Fibroblast of skin of scalp (primary cell): ENCODE measurements at places on chromosomes 12 and 14.
A peak's percentile ranks its signal among the peaks of the same experiment; 100 is the strongest.

- DNase-seq, result no peak
Measured at GRCh38 chr14:67728258-67728657, 26.6 kb downstream of the RDH12 start.

DNA sequence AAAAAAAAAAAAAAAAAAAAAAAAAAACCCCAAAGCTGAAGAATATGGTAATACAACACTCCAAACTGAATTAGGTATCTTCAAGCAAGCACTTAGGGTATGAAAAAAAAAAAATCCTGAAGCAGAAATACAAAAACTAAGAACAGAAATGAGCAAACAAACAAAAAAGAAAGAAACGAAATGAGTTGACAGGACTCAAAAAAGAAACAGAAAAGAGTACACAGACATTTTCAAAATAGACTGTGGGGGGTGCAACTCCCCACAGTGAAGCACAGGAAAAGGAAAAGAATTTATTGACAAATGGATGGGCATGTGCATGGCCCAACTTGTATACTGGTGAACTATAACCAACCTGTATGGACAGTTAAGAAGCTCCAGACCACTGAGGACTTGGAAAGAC is 24.6 kb downstream of the RPS6KA5 start:
- no peak for DNase-seq

GRCh38 chr12:127984386-127985055 is 282.4 kb upstream of the TMEM132C start:
- peak; percentile 84 for DNase-seq

DNA sequence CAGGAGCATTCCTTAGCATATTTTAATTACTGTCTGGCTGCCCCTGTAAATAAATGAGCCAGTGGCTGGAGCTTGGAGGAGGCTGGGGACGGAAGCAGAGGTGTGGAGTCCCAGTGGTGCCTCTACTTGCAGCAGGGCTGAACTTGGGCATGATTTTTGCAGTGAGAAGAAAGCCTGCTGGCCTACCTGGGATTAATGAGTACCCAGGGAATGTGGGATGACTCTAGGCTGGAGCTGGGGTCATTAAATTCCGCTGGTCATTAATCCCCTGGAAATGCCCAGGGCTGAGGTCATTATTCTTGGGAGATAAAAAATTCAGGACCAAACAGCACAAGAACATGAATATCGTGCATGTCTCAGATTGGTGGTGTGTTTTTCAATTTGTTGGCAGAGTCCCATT is 753.3 kb downstream of the VRK1 start:
- no peak for DNase-seq

DNA sequence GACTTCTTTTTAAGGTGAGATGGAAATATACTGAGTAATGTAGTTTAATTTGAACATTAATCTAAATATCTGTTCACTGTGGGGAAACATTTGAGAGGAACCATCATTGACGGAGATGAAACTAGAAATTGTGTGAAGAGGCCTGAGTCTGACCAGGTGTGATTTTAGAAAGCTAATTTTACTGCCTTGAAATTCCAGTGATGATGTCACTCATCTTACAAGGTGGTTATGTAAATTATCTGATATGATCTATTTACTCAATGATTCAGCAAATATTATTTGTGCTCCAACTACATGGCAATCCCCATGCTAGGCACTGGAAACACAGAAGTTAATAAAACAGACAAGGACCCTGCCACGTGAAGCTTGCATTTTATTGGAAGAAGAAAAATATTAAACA is 435.7 kb upstream of the DCN start:
- DNase-seq, result no peak

DNA sequence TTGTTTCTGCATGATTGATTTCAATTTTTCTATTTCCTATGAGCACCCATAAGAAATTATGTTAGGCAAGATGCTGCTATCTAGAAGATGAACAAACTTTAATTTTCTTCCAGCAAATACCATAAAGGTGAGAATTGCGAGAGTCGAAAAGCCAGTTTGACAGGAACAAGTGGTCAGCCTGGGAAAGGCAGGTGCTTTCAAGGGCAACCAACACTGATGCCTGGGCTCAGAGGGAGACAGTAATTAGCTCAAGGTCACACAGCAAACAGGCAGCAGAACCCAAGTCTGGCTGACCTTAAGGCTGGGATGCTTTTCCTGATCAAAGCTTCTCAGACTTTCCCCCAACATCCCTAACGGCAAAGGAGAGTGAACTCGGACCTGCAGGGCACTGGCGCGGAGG is 6.8 kb upstream of the OTUB2 start:
- DNase-seq, result no peak

DNA sequence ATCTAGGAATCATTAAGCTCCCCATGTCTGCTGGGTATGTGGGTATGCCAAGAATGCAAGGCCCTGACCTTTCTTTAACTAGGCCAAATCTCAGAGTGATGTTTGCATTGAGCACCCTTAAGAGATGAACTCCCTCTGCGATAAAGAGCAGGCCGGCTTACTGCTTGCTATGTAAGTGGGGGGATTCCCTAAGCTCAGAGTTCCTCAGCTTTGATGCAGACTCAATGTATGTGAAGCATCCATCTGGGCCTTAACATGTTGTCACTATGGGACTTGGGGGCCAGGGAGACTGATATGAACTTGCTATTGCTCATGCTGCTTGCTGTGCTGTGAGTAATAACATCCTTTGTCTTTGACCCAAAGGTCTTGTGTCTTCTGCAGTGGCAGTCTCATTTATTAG is 149.7 kb downstream of the C12orf75 start:
- peak; percentile 65 for DNase-seq

DNA sequence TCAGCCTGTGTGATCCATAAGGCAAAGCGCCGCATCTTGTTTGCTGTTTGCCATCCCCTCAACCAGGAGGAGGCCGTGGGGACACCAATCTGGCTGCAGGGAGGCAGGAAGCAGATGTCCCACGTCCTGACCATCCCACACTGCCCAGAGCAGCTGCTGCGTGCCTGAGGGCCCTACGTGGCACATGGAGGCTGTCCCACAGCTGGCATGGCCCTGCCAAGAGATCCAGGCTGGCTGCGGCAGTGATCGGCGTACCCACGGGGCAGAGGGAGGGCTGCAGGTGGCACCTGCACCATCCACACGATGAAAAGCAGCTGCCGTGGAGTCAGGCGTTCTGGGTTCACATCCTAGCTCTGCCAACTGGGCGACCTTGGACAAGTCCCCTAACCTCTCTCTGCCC is 42.0 kb downstream of the NCOR2 start:
- DNase-seq, result no peak

GRCh38 chr12:89176676-89177075 is 175.6 kb downstream of the DUSP6 start:
- no peak for DNase-seq

DNA sequence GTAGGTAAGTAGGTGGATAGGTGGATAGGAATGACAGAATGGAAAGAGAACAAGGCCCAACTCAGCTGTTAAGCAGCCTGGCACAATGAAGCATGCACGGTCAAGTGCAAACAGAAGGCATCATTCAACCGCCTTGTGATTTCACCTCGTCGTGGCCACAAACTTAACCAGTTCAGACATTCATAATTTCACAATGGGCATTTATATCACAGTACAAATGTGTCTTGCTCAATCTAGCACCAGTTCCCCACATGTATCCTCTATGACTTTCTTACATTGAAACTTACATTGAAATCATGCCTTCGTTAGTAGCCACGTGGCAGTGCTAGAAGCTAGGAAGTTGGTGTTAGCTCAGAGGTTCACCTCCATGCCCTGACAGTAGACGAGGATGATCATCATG is 207.5 kb downstream of the ETV6 start:
- no peak for DNase-seq

GRCh38 chr12:30756074-30756473 is 1.3 kb upstream of the CAPRIN2 start:
- DNase-seq, result no peak

GRCh38 chr12:26721800-26722199 is 111.2 kb downstream of the ITPR2 start:
- DNase-seq, result peak; percentile 25

DNA sequence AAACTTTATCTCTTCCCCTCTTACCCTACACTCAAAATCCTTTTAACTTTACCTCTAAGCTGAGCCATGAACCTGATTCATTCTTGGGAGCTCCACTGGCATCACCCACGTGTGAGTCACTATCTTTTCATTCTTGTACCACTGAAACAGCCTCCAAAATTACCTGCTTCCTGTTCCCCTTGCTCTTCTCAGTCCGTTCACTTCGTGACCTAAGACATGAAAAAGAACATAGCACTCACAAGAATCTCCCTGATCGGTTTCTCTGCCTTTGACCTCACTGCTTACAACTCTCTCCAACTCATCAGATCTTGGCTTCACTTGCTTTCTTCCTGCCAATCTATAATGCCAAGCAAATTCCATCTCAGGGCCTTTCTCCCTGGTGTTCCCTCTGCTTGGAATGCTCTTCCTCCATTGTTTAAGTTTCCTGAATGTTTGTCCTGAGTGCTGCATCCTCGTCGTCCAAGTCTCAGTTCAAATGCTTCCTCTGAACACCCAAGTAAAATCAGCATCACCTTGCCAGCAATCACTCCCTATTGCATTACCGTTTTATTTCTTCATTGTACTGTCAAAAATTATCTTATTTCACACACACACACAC is 9.2 kb downstream of the GLIPR1 start:
- no peak for DNase-seq

DNA sequence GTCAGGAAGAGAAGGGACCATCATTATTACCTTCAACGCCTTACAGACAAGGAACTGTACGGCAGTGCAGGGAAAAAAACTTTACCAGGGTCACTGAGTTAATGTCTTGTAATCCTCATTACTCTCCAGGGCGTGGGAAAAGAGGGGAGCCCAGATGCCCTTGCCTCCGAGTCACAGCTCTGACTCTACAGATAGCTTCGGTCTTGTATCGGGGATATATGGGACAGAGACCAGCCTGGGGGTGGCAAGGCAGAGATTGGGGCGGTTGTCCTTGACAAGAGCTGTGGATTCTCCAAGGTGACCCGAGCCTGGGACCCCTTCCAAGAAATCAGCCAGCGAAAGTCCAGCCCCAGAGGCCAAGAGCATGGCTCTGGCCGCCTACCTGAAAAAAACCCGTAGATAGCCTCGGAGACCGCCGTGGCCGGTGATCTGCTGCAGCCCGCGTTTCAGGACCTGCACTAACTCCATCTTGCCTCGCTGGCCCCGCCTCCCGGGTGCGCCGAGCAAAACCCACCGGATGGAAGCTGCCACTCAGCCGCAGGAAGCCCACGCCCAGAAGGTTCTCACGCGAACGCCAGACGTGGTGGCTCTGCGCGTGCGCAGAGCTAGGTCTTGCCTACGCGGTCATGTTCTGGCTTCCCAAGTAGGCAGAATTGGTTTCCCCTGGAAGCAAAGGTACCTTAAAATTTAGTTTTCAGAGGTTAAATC is at the start of gene NDUFA12:
TSS of gene NDUFA12 (minus strand) at position 485 of the 708 bp plus-strand sequence. CDS start at position 468, 17 bp downstream.
- peak; percentile 97 for DNase-seq

- no peak for DNase-seq
Measured at GRCh38 chr14:29630566-29631160, 297.0 kb downstream of the PRKD1 start.

DNA sequence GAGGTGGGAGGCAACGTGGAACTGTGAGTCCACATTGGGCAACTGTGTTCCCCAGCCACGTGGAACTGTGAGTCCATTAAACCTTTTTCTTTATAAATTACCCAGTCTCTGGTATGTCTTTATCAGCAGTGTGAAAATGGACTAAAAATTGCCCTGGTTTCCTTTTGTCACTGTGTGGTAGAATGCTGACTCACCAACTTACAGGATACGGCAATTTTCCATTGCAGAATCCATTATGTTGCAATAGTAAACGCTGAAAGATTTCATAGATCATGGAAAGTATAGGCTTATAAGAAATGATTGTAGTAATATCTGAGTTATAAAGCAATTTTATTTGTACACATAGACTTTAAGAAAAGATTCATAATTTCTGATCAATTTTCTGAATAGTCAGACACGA is 93.0 kb downstream of the GTF2A1 start:
- DNase-seq, result no peak

- no peak for DNase-seq
Measured at GRCh38 chr12:110849221-110849620, 2.4 kb downstream of the CCDC63 start.

DNA sequence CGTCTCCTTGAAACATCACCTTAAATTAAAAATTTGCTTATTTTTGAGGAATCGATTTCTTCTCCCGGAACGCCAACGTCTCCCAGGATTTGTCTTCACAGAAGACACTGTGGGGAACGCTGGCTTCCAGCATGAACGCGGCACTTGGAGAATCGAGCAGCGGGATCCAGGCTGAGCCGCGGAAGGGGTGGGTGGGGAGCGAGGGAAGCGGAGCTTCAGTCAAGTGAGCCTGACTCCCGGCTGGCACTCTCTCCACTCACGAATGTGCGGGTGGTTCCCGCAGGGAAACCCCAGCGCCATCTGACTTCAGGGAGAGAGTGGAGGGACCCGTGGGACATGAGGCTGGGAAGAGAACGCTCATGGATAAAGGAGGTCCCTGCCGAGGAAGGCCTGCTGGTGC is 506.0 kb upstream of the TMEM132C start:
- no peak for DNase-seq

DNA sequence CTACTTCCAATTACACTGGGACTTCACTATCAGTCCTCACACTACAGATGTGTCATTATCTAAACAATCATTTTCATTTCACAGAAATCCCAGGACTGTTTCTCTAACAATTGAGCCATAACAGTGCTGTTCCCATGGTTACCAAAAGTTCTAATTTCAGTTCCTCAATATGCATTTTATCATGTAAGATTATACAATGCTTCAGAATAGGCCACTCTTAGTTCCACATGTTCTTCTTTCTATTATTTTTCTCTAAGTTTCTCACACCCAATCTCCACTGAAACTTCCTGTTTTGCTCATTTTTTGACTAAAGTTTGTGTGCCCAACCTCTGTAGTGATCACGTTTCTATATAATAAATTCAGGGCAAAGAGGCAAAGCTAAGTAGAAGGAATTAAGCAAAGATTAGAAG is 185.8 kb downstream of the DUSP6 start:
- peak; percentile 79 for DNase-seq

DNA sequence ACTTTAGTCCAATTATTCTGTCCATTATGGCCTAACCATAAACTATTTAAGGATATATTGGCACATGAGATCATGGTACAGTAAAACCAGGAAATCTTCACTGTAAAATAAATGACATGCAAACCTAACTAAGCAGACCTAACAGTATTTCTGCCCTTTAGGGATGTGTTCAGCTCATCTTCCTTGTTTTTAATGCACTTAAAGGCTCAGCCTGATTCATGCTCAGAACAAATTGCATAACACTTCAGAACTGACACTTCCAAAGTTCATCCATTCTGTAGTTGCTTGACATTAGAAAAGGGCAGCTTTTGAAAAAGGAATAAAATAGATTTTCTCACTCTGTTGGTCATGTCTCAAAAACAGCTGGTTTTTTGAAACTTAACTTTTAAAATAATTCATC is 708.5 kb downstream of the C12orf50 start:
- DNase-seq, result no peak

DNA sequence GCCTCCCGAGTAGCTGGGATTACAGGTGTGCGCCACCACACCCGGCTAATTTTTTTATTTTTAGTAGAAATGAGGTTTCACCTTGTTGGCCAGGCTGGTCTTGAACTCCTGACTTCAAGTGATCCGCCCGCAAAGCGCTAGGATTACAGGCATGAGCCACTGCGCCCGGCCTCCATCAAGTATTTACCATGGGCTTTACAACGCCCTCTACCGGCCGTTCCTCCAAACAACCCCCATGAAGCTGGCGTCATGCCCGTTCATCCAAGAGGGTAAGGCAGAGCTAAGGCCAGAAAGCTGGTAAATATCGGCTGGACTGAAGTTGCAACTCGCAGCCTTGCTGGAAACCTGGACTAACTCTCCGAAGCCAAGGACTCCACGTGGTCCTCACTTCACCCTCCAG is 41.6 kb downstream of the RNF34 start:
- no peak for DNase-seq
